ENCODE measurements at places on chromosomes 2 and 18.

- DNase-seq: no peak
Measured at GRCh38 chr2:224252631-224253030, 149.3 kb downstream of the FAM124B start.

GRCh38 chr2:119821266-119821665 is 61.5 kb downstream of the PTPN4 start:
- no peak for DNase-seq

- DNase-seq: no peak
Measured at GRCh38 chr2:59744436-59744835, 809.0 kb downstream of the BCL11A start.

DNA sequence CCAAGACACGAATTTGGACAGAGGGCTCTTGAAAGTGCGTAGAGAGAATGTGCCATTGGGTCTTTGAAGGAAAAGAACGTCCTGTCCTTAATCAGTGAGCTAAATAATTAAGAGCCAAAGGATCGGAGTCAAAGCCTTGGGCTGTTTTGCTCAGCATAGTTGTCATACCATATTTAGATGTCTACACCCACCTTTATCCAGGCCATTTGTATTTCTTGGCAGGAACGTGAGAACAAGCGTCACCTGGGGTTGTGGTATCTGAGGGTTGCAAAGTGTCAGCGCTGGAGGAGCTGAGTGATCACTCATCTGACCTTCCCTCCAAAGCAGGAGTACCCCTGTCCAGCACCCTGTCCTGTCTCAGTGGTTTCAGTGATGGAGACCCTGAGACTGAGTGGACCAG is 4.5 kb downstream of the LPIN1 start:
- DNase-seq: no peak

DNA sequence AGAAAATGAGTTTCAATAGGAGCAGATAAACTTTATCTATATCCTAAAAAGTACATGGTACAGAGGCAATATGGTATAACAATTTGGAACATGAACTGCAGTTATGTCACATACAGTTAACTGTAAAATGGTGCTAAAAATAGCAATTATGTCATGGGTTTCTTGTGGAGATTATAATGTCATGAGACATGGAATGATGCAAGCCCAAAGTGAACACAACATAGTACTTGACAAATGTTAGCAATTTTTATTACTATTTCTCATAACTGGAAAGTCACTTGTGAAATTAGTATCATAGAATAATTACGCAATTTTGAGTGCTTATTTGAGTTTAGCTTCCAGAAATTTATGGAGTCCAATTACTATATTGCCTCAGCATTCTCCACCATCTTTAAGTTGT is 1263.4 kb downstream of the DSC3 start:
- no peak for DNase-seq

DNA sequence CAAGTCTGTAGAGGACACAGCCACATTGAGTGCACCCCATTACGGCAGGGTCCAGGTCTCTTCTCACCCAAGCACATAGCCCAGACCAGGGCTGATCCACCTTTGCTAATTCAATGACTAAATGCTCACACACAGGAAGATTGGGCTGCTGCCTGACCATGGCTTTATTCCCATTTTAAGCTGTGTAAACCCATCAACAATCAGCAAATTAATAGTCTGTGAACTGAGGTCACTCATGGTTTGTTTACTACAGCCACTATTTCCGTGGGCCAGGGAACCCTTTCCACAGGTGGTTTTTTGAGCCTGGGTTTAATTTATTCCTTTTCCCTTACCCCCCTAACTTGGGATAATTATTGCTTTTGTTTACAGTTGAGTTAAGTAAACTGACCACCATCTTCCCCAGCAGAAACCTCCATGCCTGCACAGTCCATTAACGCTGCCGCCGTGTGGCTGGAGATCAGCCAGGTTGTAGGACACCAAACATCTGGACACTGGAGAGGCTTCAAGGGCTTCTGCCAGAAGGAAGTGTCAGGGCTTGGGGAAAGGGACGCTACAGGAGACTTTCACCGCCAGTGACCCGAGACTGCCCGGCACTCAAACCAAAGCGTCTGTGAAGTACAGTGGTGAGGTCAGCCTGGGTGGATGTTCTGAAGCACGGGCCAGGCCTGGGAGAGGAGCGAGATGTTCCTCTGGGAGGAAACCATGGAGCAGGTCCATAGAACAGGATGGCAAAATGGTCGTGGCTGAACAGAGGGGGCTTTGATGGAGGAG is 282.9 kb downstream of the DYSF start:
- DNase-seq: peak; percentile 39

GRCh38 chr2:11163439-11164317 is 8.4 kb downstream of the SLC66A3 start:
- DNase-seq: no peak

DNA sequence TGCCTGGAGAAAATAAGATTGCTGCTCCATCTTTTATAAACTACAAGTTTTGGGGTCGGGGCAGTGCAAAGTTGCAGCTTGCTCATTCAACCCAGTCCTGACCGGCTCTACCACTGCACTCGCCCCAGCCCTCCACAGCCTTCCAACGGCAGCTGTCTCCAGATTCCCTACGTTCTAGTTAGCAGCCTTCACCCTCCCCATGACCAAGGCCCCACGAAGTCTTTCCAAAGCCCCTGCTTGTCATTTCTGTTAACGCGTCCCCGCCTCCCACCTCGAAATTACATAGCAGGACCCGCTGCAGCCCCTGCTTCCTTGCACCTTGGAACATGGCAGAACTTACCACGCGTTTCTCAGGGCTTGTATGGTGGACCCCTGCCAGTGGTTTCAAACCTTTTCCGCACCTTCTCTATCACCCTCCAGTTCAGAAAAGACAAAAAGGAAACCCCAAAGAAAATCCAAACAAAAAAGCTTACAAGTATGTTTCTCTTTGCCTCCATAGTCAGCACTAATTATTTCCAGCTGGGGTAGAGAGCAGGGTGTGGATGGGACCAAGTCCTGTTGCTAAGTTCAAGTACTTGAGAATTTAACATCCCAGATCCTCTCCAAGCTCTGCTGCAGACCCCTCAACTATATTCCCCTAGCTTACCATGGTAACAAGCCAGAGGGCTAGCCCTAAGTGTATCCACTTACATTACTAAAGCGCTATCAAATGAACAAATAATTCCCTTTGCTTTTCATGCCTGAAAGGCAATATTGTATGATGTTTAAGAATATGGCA is 161.5 kb downstream of the TGIF1 start:
- peak; percentile 99 for DNase-seq

DNA sequence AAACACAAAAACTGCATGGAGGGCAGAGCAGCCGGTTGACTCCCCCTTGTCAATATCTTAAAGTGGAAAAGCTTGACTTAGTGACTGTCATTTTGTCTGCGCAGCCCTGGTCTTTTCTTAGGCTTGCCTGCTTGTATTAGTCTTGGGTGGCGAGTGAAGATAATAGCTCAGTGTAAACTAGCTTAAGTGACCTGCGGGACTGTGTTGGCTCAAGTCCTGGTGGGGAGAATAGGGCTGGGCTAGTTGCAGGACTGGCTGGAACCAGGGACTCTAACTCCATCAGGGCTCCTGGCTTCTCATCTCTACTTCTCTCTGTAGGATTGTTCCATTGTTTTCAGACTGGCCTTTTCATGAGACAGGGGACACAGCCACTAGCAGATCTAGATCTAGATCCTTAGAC is 8.1 kb upstream of the ATG16L1 start:
- DNase-seq: no peak

DNA sequence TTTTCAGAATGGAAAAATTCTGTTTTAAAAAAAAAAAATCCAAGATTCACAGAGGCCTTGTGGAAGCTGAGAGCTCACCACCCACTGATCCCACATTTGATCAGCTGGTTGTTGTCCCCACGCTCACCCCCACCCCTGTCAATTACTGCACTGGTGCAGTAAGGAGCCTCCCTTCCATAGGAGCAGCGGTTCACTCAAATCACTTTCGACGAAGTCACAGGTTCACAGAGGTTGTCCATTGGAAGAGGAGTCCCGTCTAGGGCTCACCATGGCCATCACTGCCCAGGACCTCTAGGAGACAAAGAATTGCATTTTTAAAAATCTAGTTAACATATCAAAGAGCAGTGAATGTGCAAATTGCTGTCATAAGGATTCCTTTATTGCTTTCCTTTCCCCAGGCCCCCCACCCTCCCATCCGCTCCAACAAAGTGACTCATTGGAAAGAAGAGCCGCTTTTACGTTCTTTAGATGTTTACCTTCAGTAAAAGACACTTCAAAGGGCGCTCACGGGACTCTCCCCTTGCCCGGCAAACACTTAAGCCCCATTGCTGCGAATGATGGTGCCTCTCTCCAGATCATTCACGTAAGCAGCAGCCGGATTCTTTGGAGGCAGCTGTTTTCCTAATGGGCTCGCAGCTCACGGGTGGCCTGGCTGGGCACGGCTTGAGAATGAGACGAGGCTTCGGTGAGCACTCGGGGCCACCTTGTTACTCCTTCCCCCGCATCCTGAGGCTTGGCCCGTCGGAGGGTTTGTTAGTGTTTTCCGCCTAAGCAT is 165.5 kb upstream of the SALL3 start:
- peak; percentile 13 for DNase-seq

GRCh38 chr2:181777734-181778133 is 97.4 kb upstream of the NEUROD1 start:
- DNase-seq: no peak

DNA sequence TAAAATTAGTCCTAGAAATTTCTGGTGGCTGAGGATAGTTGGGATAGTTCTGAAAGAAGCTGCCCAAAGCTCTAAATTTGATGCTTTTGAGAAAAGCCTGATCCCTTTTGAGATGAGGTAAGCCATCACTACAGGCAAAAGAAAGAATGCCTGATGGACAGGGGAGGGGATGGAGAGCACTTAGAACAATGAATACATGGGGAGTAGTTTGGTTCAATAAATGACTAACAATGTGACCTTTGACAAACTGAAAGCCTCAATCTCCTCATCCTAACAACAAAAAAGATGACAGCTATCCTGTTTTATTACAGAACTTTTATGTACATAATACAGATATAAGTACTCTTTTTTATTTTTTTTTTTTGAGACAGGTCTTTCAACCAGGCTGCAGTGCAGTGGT is 42.7 kb downstream of the GFPT1 start:
- DNase-seq: no peak

DNA sequence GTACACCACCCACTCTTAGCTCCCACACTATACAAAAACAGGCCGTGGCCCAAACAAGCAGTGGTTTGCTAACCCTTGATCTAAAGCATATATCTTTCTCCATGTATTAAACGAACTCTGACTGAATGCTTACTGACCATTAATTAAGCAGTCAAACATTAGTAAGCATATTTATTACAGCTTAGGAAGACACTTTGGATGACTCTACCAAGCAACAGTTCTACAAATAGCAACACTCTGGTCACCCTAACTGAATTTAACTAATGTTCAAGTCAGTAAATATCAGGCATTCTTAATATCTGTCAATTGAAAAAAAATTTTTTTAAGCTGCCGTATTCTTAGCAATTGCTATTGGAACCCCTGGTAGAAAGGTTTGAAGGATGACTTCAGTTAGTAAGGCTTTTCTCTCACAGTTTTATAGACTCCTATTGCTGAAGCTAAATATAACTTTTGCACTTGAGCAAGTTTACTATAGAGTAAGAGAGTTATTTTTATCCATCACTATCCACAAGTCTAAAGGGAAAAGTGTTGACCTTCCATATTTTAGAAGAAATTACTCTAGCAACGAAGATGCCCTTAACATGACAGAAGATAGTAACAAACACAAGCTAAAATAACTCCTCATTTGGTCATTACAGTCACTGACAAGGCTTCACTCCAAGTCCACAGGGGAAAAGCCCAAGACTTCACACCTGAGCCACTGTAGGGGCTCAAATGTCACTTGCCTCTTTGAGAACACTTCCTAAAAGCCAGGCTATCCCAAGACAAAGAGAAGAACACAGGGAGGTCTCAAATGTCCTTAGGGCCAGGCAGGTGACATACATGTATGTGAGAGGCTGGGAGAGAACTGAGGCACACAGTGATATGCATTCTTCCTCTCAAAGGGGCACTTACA is 74.4 kb downstream of the RTN4 start:
- DNase-seq: no peak

DNA sequence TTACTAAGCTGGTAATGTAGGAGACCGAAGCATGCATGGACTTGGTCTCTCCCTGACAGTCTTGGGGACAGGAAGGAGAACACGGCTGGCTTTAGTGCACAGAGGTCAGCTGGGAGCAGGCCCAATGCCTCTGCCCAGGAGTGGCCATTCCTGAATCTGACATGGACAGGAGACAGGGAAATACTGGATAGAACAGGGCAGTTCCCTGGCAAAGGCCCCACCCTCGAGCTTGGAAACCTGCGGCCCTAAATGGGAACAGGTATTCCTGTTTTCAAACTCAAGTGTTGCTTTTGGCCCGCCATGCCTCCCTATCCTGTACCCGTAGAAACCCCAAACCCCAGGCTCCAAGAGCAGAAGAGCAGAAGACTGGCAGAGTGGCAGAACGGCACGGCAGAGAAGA is 107.4 kb downstream of the ZNF516 start:
- DNase-seq: no peak

DNA sequence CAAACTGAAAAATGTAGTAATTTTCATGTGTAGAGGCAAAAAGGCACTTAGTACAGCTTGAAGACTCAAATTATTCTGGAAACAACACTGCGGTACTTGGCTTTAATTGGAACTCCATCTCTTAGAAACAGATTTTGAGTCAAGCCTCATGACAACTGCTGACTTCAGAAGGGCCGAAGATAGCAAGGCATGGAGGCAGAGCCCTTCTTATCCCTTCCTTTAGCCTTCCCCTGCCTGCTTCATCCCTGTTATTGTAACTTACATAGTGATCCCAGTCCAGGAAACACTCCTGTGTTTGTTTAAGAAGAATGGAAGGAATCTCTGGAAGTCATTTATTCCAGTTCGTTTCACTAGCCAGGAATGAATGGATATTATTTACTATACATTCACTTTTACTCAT is 110.9 kb upstream of the FAM98A start:
- no peak for DNase-seq

DNA sequence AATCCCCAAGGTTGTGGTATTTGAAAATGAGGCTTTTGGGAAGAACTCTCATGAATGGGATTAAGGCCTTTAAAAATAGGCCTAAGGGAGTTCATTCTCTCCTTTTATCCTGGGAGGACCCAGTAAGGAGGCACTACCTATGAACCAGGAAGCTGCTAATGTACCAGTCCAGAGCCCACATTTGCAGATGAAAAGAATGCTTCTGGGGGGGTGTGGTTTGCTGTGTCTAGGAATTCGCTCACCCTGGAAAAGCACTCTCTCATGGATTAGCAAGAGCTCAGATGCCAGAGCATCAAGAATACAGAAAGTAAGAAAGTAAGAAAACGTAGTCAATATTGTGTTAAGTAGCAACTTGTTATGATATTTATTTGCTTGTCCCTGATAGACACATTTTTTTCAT is 785.7 kb upstream of the GYPC start:
- no peak for DNase-seq

GRCh38 chr2:20476950-20477349 is 30.1 kb downstream of the RHOB start:
- no peak for DNase-seq

GRCh38 chr2:623130-623922 is 53.9 kb downstream of the TMEM18 start:
- no peak for DNase-seq

DNA sequence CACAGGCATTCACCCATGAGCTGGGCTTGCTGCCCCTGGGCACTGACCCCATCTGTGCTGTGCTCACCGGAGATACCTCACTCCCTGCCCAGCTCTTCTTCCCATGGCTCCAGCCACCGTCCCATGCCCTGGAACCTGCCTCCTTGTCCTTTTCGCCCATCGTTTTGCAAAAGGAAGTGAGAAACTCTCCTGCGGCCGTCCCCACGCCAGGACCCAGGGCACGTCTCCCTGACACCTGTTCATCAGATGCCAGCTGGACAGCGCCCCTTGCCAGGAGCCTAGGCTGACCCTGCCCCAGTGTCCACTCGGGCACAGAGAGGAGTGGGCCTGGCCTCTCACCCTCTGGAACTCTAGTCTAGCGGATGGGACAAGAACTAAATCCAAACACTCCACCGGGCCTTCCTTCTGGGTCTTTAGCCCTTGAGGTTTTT is 238.6 kb downstream of the SEPTIN10 start:
- DNase-seq: no peak

All from DMS79 (cell line).